ENCODE measurements at places on chromosomes 16 and 17.

- no peak for DNase-seq
These were observed 282.5 kb downstream of the SNX29 start for GRCh38 chr16:12258861-12259645.

DNA sequence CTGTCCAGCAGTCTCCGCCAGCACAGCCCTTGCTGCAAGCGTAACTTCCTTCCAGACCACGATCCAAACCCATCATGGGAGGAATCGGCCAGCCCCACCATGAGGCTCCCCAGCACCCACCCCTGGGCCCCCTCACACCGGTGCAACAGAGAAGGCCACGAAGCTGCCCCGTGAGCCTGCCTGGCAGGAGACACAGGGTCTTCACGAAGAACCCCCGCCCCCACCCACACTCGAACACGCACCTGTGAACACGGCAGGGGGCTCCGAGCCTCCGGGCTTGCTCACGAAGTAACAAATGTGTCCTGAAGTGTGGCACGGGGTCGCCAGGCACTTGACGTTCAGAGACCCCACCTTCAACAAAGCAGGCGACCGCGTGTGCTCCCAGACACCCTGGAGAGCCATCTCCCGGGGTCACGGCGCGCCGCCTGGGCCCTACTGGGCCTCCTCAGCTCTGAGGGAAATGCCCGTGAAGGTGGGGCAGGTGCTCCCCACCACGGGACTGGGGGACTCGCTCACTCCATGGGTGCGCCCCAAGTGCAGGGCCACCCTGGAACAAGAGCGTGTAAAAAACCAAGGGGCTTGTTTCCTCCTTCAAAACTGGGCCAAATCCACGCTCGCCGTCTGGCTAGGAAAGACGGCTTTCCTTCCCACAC is 7.6 kb downstream of the HAGH start:
- DNase-seq, result no peak

DNA sequence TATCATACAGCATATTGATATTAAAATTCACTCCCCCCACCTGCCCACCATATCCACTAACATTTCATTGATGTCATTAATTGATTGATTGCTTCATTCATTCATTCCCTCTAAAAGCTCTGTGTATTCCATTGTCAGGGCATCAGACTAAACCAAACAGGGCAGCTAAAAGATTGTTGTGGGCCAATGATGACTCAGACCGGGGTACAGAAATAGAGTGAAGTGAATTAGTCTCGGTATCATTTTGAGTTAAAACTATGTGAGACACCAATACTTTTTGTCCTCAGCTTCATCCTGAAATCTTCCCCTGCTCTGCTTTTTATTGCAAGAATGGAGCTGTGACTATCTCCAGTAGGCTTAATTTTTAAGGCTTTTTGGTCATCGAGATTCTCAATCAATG is 868.3 kb downstream of the CDH11 start:
- DNase-seq, result no peak

DNA sequence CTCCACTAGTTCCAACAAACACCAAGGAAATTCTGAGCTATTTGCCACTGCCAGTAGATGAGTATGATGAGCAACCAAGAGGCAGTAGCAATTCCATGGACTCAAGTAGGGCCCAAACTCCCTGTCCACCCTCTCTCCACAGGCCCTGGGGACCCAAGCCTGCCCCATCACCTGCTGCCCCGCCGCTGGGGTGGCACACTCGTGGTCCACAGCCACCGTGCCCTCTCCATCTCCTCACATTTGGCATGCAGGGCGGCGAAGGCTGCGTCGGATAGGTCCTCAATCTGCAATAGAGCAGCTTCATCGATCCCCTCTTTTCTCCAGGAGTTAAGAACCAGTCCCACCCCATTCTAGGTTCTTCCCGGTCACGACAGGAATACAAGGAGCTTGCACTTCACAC is 33.9 kb downstream of the STH start:
- no peak for DNase-seq

DNA sequence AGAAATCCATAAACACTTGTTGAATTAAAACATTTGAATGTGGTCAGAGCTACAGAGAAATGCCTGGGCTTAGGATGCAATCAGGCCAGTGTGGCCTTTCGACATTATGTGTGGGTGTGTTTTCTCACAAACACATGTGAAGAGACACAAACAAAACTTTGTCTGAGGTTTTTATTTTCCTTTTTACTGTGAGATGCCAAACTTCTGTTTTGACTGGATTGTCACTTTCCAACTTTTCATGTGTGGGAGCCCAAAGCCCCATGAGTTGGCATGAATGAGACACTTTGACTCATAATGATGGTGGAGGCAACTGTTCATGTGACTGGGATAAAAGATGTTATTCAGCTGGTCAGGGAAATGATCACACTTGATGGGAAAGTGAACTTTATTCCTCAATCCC is 71.9 kb upstream of the GAS7 start:
- no peak for DNase-seq

GRCh38 chr17:16342979-16343378 is 10.3 kb downstream of the CENPV start:
- DNase-seq, result no peak

- no peak for DNase-seq
These were observed at the start of gene KRTAP1-5 for GRCh38 chr17:41026715-41027471. Gene KRTAP1-5 (minus strand): TSS chr17:41027208. CDS start chr17:41027155, 53 bp downstream.

GRCh38 chr17:77354670-77355455 is 214.1 kb downstream of the SEC14L1 start:
- no peak for DNase-seq

GRCh38 chr17:4721203-4722135 is 9.8 kb upstream of the MED11 start:
- peak; percentile 94 for DNase-seq

DNA sequence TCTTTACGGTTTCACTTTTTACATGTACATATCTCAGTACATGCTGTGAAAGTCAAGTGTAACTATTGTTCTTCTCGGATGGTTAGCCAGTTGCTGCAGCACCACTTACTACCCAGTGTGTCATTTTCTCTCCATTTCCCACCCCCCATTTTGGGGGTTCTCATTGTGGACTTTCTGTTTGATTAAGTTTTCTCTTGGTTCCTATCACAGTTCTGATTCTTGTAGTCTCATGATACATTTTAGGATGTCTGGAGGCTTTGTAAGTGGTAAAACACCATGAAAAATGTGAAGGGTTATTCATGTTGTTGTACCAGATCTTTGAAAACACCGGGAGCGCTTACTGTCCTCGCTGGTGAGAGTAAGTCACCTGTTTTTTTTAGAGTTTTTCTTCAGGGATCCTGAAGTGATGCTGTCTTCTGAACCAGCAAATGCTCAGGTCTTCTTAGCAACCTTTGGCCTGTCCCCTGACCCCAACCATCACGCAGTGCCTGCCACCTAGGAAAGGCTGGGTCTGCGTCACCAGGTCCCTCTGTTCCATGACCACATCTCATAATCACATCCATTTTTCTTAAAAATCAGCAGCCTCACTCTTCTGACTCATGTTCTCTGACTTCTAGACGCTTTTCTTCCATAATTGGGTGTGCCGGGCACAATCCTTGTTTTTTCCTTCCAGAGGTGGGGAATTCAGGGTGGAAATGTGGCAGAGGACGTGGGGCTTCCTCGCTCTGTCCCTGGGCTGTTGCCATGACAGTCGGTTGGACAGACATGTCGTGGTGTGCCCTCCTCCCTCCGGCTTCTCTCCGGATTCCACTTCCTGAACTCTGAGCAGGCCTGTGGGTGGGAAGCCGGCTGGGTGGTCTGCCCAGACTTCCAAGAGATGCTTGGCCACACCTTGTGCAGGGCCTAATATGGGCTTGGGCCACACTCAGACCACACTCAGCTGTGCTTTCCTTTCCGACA is 102.6 kb downstream of the NTN1 start:
- DNase-seq, result no peak

GRCh38 chr17:1643293-1643998 is 2.1 kb downstream of the SCARF1 start:
- DNase-seq, result peak; percentile 45

DNA sequence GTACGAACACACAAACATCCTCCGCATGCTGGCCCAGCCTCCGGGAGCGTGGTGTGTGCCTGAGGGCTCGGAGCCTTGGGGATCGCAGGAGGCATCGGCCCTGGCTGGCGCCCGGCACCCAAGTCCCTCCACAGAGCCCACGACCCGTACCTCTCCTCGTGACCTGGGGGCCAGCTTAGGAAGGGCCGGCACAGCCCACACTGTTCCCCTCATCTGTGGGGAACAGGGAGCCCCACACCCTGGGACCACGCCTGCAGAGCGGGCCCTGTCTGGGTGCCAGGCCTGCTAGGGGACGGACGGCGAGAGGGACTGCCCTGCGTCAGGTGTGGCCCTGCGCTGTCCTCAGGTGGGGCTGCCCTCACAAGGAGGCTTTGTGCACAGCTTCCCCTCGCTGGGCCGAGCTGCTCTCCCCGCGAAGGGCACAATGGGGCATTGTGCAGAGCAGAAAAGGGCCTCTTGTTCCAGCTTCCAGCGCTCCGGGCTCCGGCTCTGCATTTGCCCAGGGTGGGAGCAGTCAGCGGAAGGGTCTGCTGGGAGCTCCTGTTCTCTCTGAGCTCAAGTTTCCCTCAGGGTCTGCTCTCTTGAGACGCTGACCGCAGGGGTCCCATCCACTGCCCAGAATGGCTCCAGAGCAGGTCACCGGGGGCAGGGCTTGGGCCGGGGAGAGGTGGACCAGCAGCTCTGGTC is 1.7 kb upstream of the LMF1 start:
- no peak for DNase-seq

DNA sequence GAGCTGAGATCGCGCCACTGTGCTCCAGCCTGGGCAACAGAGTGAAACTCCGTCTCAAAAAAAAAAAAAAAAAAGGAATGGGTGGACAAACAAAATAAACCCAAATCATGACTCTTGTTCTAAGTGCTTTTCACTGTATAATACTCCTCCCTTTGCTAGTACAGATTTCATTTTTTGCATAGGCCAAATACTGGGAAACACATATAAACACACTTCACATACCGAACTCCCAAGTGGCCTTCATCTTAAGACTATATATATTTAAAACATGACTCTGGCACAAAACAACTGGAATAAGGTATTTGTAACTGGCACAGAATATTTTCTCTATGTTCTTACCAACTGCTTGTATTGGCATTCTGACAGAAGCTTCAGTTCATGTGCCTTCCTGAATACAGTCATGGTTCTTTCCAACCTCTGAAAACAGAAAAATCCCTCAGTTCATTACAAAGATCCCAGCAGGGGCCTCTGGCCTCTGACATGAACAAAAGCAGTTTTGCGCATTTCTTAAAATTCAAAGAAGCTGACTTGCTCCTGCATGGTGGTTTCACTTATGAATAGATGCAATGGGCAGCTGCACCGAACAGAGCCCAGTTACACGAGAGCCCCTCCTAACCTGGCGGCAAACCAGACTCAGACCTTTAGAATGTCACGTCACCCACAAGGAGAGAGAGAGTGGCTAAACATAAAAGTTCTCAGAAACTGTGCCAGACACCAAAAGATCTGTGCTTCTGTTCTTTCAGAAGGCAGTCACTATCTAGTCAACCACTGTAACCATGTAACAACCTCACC is 19.1 kb upstream of the COPRS start:
- no peak for DNase-seq

DNA sequence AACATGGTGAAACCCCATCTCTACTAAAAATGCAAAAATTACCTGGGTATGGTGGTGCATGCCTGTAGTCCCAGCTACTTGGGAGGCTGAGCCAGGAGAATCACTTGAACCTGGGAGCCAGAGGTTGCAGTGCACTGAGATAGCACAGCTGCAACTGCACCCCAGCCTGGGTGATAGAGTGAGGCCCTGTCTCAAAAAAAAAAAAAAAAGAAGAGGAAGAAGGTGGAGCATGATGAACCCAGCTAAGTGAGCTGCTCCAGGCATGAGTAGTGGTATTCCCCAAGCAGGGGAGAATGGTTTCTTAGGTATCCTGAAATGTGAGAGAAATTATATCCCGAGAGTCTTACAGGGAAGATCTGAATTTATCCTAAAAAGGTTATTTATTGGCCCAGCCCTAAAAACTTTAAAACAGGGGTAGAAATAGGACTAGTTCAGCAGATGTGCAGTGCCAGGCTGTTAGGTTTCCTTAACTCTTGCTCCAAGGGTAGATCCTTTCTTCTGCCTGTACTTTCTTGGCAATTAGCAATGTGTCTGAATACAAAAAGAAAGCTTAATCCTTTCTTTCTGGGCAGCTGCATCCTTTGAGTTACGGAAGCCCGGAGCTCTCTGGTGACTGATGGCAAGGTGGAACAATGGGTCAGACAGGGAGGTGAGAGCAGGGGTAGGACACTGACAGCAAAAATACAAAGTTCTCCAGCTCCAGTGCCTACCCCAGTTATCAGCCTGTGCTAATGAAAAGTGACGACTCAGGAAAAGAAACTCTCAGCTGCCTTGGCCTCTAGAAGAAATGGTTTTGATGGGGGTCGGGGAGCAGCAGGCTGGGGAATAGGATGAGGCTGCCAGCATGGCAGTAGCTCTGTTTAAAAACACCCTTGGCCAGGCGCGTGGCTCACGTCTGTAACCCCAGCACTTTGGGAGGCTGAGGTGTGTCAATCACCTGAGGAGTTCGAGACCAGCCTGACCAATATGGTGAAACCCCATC is 36.5 kb upstream of the TOB1 start:
- no peak for DNase-seq

DNA sequence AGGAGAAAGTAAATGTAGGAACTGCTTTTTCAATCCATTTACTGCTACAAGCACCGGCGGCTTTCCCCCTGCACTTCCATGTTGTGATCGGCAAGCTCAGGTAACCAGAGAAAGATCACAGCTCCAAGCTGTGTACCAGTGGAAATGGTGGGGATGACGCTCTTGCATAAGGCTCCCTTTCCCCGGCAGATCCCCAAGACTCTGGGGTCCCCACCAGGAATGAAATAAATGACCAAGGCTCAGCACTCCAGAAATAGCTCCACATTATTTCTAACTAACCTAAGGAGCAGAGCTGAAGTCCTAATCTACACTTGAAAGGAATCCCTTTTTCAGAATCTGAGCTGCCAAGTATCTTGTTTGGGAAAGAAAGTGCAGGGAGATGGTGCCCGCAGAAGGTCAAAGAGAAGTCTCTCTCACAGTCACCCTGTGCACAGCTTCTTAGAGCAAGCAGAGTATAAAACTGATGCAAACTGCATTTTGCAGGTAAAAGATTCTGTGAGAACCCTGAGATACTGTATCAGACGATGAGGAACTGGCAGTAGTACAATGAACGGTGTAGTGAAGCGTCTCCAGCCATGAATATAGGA is 11.1 kb downstream of the GRB2 start:
- DNase-seq, result no peak
